ENCODE measurements at places on chromosomes 7 and 10.

- DNase-seq, result no peak
Observed at GRCh38 chr10:133273534-133274143, 3.0 kb downstream of the ADAM8 start.

- no peak for DNase-seq
Observed at GRCh38 chr7:141585592-141586510, 34.6 kb downstream of the AGK start.

DNA sequence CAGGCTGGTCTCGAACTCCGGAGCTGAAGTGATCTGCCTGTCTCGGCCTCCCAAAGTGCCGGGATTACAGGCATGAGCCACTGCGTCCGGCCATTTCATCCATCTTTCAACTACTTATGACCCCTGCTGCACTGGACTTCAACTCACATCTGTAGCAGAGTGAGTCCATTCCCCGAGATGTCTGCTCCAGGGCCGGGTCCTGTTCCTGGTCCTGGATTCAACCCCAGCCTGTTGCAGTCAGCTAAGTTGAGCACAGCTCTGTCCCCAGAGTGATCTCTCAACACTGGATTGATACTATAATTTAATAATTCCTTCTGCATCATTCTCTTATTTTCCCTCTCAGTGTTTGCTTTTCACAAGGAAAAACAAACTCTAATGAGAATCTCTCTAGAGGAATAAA, 25.8 kb downstream of the PRTFDC1 start:
- DNase-seq, result no peak

- no peak for DNase-seq
Observed at GRCh38 chr10:25694971-25695370, 239.1 kb upstream of the MYO3A start.

GRCh38 chr7:86479144-86479543, 164.6 kb upstream of the GRM3 start:
- no peak for DNase-seq

DNA sequence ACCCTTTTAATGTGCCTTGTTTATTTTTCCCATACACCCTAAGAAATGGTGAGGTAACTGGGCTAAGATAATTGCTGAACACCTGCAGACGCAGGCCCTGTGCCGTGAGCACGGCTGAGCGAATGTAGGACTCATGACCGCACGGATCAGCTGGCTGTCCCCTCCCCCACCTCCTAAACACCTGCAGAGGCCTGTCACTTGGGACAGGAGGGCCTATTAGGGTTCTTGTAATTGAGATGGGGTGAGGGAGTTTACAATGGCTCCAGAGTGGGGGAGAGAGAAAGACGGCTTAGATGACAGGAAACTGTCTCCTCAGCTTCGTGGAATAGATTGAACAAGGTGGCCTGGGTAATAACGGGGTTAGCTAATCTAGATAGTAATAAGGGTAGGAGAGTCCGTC, 291.7 kb upstream of the HABP2 start:
- DNase-seq, result no peak

DNA sequence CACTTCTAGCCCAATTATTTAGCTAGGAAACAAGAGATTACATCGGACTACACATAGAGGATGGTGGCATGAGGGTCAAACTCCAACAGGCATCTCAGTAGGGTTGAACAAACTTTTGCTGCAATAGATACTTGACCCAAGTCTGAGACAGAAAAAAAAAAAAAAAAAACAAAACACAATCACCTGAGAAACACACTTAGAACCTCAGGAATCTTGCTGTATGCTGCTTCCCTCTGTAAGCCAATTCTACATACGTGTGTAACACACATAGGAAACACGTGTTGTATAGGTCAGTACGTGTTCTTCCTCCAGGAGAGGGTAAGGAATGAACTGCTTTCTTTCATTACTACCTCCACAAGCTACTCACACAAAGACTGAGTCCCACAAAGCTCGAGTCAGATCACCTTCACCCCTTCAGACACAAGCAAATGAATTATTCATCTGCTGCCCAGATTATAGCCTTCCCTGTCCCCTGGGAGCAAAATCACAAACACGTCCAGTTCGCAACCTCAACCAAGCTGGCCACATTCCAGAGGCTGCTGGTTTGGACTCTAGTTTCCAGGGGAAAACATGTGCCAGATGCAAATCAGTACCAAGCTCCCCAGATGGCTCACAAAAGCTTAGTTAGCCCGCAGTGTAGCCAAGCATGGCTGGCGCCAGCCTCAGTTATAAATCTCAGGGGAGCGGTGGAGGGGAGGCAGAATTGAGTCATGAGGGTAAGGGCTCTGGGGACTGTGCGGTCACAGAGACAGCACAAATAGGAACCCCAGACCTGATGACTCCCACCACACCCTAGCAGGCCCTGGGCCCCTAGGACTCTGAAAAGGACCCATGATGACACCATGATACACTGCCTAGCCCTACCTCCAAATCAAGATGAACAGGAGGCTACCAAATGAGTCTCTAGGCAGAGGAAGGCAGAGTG, 15.1 kb downstream of the PSAP start:
- peak; percentile 87 for DNase-seq

GRCh38 chr7:36396150-36396549, 6.5 kb downstream of the ANLN start:
- no peak for DNase-seq

GRCh38 chr7:11786186-11786585, 45.8 kb downstream of the THSD7A start:
- DNase-seq, result no peak
